ENCODE measurements at places on chromosomes 5 and 9.

GRCh38 chr5:111299831-111300432 is 75.7 kb downstream of the CAMK4 start:
- no peak for DNase-seq

DNA sequence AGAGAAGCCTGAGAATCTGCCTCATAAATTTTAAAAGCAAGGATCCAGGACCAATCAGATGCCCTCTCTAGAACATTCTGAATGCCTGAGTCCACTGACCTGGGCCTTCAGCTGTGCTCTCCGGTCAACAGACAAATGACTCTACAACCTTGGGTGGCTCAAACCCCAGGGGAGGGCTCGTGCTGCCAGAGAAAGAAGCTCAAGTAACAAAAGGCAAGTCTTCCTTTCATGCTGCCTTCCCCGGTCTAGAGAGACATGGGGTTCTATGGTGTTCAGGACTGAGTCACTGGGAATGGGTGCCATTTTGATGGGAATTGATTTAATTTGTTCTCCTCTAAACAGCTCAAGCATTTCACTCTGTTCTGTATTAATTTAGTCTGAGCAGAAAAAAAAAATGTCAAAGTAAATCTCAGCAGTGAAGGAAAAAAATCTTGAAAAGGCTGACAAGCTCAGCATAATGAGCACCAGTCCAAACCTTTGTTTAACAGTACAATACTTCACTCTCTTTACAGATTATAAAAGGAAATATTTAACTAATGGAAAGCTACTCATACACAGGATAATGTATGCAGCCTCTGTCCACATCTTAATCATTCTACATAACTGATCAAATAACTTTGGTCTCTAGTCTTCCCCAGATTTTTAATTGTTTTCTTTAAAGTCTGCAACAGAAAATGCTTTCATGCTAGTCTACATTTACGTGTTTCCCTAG is 191.0 kb downstream of the GLIS3 start:
- DNase-seq, result no peak

DNA sequence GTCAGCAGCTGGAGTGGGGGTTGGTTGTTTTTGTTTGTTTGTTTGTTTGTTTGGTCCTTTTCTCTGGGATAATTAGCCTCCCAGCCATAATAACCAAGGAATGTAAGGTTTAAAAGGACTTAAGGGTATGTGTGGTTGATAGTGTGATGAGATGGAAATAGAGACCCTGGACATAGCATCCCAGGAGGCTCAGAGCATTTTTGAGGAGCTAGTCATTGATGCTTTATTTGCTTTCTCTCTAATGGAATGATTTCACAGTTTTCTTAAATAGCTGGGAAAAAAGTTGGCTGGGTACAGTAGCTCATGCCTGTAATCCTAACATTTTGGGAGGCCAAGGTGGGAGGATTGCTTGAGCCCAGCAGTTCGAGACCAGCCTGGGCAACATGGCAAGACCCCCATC is 45.1 kb downstream of the TTC1 start:
- DNase-seq, result no peak

DNA sequence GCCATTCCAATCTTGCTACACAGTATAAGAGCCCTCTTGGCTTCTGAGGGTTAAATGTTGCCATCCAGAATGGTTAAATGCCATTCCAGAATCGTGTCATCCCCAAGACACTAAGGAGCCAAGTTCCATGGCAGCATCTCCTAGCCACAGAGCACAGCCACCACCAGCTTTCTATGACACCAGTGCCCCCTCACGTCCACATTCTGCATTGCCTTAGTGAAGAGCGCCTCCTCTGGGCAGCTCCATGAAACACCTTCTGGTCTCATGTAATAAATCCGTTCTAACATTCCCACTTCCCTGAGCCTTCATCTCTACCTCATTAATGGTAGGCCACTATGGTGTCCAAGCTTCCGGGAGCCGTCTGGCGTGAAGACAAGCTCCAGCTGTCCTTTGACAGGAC is 12.4 kb downstream of the CBY3 start:
- no peak for DNase-seq

DNA sequence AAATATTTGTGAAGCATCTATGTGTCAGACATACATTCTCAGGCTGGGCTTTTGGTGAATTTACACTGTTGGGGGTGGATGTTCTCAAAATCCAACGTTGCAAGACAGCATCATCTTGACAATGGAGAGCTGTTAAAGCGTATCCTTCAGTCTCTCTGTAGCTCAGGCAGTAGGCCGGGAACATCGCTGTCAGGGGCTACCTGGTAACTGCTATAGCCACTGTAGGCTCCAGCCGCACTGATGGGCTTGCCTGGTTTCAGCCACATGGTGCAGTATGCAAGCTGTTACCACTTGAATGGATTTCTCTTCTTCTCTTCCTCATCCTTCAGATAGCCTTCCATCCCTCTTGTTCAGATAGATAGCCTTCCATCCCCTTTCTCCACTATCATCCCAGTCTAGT is 51.7 kb downstream of the DRD1 start:
- DNase-seq, result no peak

DNA sequence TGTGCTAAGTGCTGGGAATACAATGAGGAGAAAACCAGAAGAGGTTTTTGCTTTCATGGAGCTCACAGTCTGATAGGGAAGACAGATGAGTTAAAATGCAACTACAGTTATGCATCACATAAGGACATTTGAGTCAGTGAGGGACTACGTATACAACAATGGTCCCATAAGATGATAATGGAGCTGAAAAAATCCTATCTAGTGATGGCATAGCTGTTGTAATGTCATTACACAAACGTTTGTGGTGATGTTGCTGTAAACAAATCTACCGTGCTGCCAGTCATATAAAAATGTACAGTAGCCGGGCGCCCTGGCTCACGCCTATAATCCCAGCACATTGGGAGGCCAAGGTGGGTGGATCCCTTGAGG is 110.1 kb upstream of the RAD23B start:
- DNase-seq, result no peak

GRCh38 chr5:169013208-169013728 is 287.7 kb downstream of the SLIT3 start:
- DNase-seq, result no peak

DNA sequence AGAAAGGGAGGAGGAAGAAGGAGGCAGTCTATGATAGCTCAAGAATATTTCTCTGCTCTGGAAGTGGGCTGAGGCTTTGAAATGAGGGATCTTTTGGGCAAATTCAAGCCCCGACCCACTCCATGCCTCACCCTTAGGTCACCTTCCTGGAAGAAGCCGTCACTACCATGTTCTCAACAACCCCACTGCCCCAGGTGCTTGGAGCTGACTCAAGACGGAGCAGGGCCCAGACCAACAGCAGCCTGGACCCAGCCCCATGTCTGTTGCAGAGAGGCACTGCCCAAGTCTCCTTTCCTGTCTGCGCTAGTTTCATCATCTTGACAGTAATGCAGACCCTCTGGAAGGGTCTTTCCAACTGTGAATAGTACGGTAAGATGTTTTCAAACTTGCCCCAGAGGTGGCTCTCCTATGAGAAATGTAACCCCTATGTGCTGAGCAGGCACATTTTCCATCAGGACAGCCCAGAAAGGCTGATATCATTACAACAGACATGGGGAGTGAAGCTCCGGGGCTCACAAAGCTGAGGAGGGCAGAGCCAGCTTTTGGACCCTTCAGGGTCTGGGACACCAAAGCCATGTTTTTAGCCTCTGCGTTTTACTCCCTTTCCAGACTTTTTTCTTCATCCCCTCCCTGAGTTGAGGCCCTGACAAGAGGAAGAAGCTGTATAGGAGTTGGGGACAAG is 128.2 kb upstream of the LARP1 start:
- no peak for DNase-seq

- no peak for DNase-seq
Observed at GRCh38 chr5:16756692-16757091, 139.9 kb upstream of the RETREG1 start.

All from aorta (tissue), 5 donors.